Right ventricle myocardium inferior (tissue), 1 donor: ENCODE measurements at places on chromosomes 4 and X. TPM values are rescaled to one million over a fixed set of nuclear protein-coding genes. Genes with fewer than 3 reads are reported as not detected.

GRCh38 chrX:130179579-130180215 lies 7.9 kb downstream of the RAB33A start:
- DNase-seq: no peak

DNA sequence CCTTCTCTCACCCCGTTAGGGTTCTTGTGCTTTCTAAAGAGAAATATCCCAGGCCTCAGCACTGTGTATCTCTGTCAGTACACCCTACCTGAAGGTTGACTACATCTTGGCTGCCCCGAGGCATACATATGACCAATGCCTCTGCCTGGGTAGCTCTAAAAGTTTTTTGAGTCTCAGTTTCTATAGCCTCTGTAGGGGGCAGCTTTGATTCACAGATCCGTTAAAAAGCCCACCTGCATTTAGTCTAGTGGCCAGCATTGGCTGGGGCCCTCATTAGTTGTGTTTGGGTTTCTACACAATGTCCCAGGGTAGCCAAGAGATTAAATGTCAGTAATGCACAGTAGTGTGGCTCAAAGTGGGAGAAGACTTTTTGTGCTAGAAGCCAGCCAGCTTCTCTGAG lies 151.1 kb downstream of the CFAP299 start:
- no peak for DNase-seq

DNA sequence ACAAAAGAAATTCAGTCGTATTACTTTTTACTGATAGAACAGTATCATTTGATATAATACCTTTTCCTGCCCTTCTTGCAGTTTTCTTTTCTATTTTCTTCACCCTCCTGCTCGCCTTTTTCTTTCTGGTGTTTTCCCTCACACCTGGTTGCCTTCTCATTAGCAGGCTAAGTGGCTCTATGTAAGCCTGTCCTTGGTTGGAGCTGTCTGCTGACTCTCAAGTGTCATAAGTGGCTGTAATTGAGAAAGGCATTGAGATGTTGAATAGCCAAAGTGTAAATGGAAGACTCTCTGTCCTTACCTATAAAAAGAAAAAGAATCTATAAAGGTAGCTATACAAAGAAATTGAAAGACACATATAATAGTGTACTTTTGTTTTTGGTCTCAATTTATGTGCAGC lies 180.7 kb downstream of the ADGRL3 start:
- DNase-seq: no peak

DNA sequence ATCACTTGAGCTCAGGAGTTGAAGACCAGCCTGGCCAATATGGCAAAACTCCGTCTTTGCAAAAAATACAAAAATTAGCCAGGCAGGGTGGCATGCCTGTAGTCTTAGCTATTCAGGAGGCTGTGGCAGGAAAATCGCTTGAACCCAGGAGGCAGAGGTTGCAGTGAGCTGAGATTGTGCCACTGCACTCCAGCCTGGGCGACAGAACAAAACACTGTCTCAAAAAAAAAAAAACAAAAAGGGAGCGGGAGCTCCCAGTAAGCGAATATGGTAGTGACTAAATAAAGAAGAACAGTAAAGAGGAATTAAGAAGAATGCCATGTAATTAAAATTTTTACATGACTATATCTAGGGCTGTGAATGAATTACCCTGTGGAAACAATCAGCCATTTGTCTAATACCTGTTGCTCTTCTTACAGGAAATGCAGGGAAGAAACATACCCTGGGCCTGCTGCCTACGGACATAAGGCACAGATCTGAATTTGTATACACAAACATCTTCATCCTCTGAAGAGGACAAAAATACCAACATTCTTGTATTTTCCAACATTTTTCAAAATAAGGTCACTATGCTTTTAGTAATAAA lies 11.4 kb downstream of the WDFY3 start:
- DNase-seq: no peak

The FHDC1 gene
- total RNA-seq: 0.27 TPM

The OTC gene
- not detected for total RNA-seq

GRCh38 chr4:110062166-110062565 lies 136.2 kb downstream of the ELOVL6 start:
- no peak for DNase-seq

DNA sequence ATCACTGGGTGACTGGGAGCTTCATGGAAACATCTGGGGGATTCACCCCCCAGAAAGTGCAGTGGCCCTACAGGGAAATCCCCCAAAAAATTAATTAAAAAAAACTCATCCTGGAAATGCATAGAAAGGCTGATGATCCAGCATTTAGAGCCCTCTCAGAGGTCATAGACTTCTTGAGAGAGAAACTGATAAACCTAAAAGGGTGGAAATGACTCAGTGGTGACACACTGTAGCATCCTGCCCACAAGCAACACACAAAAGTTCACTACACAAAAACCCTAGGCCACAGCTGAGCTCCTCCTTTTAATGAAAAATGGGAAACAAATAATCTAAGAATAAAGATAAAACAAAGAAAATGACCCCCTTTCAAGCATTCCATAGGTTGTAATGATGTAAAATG lies 911.5 kb downstream of the GLUD2 start:
- no peak for DNase-seq

DNA sequence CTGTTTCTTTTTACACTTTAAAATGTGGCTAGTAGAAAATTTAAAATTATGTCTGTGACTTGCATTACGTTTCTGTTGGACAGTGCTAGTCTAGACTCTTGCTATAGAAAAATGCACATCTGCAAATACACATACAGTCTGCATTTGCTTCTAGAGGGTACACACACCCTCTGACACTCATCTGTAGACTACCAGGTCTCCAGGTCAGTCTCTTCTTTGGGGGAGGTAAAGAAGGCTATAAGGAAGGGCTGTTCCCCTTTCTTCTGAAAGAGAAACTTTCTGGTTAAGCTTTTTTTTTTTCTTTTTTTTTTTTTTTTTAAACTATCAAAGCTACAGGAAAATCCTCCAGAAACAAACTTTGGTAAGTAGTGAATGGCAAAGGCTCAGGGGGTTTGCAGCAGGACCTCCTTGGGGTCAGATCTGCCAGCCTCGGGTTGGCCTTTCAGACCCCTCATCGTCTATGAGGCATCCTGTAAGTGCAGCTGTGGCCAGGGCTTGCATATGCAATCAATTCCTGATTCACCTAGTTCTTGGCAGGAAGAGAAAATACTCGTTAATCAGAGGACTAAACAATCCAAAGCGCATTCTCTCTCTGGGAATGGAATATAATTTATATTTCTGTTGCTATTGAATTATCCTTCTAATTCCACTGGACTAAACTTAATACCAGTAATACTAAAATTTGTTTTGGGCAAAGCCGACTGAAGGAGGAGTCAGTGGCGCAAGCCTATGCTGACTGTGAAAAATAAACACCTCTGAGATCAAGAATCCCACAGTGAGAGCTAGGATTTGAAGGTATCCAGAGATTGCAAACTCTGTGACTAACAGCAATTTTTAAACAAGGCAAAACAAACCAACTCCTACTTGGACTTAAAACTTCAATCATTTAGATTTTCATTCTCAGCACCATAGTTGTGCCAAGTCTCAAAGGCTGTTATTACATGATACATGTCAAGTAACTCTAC lies 109.3 kb upstream of the TBC1D9 start:
- no peak for DNase-seq

GRCh38 chr4:80709082-80709869 lies 321.2 kb upstream of the BMP3 start:
- DNase-seq: no peak

The ASB9 gene
- total RNA-seq: 1.5 TPM

- no peak for DNase-seq
Observed at GRCh38 chrX:76657499-76657898, 230.0 kb downstream of the MAGEE1 start.
